ENCODE measurements at places on chromosomes 11 and 22. TPM values are rescaled to one million over a fixed set of nuclear protein-coding genes. Genes with fewer than 3 reads are reported as not detected.

- no peak for DNase-seq
Observed at GRCh38 chr11:103671143-103671651, 365.2 kb upstream of the DDI1 start.

- no peak for DNase-seq
Observed at GRCh38 chr11:74282914-74283371, 28.5 kb downstream of the P4HA3 start.

DNA sequence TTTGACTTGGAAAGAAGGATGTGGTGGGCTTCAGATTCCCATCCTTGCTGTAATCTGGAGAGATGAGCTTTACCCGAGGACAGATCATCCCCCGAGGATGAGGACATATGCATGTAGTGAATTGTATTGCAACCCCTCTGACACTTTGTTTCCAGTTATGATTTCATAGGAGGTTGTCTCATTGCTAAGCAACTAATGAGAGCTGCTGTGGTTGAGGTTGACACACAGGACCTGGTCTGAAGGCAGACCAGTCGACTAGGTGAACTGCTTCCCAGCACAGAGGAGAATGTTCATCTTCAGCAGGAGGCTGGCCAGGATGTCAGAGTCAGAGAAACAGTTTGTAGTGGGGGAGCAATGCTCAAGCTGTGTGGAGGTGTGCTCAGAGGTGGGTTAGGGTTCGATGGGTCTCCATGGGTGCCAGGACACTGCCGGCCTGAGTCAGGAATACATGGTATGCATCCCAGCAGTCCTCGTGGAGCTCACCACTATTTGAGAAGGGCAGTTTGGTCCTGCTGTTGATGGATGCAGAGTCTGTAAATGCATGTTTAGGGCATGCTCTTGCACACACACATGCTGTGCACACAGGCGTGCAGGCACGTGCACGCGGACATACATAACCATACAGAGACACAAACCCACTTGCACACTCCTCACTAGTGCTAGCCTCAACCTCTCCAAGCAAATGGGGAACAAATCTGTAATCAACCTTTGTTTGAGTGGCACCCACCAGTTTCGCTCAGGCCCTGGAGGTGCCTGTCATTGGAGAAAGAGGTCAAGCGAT is 153.7 kb downstream of the TBC1D22A start:
- no peak for DNase-seq

- DNase-seq, result no peak
Observed at GRCh38 chr11:68050371-68050841, 11.6 kb downstream of the TCIRG1 start.

GRCh38 chr11:108751444-108751843 is 86.6 kb downstream of the DDX10 start:
- DNase-seq, result no peak

DNA sequence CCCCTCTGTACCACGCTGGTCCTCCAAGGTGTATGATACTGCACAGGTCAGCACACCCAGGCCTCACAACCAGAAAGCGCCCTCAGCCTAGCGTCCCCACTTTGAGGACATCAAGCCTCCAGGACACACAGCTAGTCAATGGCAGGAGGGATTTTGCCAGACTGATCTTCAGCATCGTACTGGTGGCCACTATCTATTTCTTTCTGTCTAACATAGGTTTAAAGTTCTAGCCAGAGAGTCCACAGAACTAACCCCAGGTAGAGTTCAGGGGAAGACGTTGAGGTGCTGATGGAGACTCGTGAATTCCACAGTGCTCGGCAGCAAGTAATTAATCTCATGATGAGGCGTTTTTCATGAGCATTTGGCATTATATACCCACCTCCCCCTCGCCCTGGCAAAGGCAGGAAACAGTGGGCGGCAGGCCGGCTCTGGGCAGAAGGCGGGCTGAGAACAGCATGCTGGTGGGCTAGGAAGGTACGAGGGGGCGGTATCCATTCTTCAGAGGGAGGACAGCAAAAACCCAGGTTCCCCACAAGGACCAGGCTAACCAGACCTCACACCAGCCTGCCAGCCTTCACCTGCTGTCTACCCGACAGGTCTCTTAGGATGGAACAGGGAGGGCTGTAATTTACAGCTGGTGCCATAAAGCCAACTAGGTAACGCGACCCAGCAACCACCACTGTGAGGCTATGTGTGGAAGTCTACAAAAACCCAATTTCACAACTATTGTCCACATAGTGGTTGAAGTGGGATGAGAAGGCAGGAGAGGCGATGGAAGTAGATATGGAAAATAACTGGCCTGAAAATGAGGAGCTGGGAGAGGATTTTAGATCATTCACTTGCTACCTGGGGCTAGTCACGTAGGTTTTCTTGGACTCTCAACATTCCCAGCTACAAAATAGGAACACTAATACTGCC is 18.5 kb downstream of the MYH9 start:
- DNase-seq, result no peak

DNA sequence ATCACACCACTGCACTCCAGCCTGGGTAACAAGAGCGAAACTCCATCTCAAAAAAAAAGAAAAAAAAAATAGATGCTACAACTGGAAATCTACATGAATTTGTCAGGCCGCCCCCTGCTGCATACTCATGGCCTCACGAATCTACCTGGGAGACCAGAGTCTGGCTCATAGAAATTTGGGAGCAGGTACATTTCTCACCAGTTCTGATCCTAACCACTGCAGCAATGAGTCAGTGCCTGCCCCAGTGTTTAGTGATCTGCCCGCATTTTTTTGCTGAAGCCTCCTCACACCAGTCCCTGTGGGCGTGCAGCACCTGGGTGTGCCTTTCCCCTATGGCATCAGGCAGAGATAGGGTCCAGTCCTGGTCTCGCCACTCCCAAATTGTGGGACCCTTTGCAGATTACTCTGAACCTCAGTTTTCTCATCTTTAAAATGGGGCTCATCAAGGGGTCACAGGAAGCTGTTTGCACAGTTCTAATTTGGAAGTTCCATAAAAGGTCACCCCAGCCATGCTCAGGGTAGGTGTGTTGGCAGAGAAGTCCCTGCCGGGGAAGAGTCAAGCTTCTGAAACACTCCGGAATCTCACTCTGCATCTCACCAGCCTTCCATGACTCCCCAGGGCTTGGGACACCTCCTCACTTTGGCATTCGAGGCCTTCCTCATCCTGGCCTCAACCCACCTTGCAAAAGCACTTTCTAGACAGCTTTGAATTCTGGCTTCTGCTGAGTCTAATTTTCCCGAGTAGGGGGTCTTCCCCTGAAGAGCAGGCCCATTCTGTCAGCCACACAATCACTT is 39.3 kb upstream of the LINC01488 start:
- DNase-seq, result no peak

DNA sequence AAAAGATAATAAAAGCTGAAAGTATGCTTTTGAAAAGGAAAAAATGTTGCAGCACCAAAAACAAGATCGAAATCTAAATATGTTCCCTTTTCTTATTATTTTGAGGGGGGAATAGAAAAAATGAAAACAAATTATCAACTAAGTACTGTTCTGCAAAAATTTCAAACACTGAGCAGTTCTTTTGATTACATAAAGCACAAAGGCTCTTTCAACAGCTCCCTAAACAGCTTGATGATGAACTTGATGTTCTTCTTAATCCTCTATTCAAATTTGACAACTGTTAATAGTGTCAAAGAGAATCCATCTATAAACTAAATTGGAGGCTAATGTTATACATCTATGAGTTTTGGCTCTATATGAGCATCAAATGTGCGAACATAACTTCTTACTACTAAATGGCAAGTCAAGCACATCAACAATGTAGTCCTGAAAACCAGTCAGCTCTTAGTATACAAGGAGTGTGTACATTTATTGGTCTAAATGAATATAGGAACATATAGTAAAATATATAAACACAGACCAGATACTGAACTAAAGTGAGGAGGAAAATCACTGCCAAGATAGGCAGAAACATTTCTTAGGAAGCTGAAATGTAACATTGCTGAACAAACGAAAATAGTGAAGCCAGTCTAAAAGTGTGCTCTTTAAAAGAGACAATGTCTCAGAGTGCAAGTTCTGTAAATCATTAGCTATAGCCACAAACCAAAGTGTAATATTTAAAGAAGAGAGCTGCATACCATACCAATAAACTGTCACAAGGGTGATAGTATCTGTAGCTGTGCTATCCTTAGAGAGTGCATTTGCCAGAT is 94.3 kb downstream of the SOX6 start:
- DNase-seq, result no peak

GRCh38 chr22:22692707-22693530 is 48.5 kb downstream of the GGTLC2 start:
- DNase-seq, result no peak

DNA sequence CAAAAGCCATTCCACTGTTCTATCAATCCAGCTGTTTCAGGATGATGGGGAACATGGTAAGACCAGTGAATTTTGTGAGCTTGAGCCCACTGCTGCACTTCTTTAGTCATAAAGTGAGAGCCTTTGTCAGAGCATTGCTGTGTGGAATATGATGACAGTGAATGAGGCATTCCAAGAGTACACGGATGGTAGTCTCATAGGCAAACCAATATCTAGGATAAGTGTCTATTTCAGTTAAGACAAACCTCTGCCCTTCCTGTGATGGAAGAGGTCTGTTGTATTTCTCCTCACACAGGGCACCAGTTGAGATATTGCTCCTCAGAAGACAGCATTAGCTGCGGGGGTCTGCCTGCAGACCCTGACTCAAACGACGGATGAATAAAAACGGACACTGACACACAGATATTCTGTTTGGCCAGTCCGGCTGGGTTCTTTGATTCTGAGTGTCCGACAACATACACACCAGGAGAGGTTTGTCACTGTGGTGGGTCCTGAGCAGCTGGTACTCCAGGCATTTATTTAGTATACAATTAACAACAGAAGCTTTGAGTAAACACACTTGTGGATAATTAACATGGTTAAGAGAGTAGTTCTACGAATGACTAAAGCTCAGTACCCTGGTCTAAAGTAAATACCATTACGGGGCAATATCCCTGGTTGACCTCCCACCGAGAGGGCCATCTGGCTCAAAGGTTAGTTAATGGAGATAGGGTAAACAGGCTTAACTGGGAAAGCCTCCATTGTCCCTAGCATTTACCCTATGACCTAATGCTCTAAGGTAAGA is 121.7 kb downstream of the ZNF280B start:
- DNase-seq, result no peak

- DNase-seq, result peak; percentile 35
Observed at GRCh38 chr11:47270331-47271271, 668 bp downstream of the MADD start.

DNA sequence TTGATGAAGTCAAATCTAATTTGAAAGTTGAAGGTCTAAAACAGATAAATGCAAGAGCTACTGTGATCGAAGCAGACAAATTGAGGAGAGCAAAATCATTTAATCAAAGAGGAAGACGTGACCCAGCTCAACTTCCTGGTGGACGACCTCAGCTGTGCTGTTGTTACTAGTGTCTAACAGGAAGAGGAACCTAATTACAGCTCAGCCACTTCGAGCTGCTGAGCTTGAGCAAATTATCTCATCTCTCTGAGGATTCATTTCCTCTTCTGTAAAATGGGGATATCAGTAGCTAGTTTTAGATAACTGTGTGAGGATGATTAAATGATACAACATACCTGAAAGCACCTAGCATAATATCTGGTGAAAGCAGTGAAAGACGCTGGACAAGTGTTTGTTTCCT is 48.6 kb upstream of the OLFML1 start:
- no peak for DNase-seq

GRCh38 chr11:96366024-96366423 is 23.0 kb upstream of the MAML2 start:
- DNase-seq, result no peak

DNA sequence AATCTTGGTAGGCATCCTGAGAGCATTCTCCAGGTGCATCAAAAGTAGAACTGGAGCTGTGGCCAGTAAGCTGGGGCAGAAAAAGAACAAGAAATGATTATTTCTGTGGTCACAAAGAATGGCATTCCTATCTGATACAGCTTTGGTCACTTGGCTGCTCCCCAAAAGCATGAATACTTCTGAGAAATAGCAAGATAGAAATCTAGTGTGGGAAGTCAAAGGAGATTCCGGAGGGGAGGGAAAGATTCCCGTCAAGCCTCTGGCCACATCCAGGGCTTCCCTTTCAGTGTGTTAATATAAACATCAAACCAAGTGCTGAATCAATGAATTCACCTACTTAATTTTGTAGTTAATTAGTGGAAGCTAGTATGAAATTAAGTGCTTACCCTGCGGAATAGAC is 1185.4 kb downstream of the LRRC4C start:
- DNase-seq, result no peak

GRCh38 chr22:26700462-26700861 is 43.1 kb downstream of the MIAT start:
- DNase-seq, result no peak

- DNase-seq, result no peak
Observed at GRCh38 chr11:12243911-12244550, 133.3 kb upstream of the PARVA start.

GRCh38 chr22:46068181-46068592 is 82.1 kb upstream of the PPARA start:
- DNase-seq, result no peak

DNA sequence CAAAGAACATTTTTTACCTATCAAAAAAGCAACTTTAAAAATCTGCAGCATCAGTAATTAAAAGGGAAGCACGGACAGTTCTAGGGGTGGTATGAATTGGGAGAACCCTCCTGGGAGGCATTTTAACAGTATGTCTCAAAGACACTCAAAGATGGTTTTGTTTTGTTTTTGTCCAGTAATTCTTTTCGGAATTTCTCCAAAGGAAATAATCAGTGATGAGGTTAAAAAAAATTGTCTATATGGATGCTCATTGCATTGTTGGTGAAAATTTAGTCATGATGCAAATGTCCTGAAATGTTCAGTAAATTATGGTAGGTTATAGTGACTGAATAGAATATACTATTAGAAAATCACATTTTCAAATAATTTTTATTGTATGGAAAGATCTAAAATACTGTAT is 115.1 kb downstream of the ATXN10 start:
- DNase-seq, result no peak

DNA sequence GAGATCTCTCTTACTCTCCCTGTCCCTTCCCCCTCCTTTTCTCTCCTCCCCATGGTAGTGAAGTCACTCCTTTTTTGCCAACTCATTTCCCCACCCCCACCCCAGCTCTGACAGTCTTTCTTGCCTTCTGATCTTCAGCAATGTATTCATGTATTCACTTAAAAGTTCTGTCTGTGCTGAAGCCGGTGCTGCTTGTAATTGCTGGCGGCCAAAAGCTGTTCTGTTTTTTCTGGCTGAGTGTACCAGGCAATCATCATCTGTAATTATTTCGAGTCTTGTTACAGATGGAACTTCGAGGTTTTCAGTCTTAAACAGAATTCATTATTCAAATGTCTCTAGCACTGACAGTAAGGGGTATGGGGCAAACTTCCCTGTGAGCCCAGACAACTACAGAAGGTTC is 99.5 kb downstream of the SPATA19 start:
- no peak for DNase-seq

The PHRF1 gene
- polyA plus RNA-seq, result 24.5 TPM

The DEUP1 gene
- polyA plus RNA-seq, result not detected

The DDX10 gene
- 25.8 TPM for polyA plus RNA-seq

The FAT3 gene
- 3.3 TPM for polyA plus RNA-seq

The C11orf52 gene
- 2.5 TPM for polyA plus RNA-seq

The HBG1 gene
- 4.2 TPM for polyA plus RNA-seq

The HOATZ gene
- 0.19 TPM for polyA plus RNA-seq

The OR4C6 gene
- not detected for polyA plus RNA-seq

The DUSP8 gene
- 11.5 TPM for polyA plus RNA-seq

The OR5A1 gene
- not detected for polyA plus RNA-seq

The SPI1 gene
- 5.8 TPM for polyA plus RNA-seq

The GPR137 gene
- 15.8 TPM for polyA plus RNA-seq

The KCTD17 gene
- polyA plus RNA-seq, result 11.6 TPM

The OR8D4 gene
- not detected for polyA plus RNA-seq

Data from muscle of arm (tissue), 14 donors.